ENCODE measurements at places on chromosomes 1 and 21.

DNA sequence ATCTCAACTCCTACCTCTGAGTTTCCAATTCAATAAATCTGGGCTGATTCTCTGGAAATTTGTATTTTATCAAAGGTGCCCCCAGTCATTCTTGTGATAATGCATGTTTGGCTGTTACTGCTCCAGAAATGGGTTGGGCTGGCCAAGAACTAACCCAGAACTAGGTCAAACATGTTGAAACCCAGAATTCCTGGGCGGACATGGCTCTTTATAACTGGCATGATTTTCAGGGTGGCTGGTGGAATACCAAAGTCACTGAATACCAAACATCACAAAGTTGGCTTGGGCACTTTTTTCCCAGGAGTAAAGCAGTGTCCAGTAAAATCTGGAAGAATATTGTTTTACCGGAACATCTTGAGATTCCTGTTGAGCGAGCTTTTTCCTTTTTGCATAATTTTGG, 89.4 kb upstream of the S1PR1 start:
- DNase-seq, result no peak

DNA sequence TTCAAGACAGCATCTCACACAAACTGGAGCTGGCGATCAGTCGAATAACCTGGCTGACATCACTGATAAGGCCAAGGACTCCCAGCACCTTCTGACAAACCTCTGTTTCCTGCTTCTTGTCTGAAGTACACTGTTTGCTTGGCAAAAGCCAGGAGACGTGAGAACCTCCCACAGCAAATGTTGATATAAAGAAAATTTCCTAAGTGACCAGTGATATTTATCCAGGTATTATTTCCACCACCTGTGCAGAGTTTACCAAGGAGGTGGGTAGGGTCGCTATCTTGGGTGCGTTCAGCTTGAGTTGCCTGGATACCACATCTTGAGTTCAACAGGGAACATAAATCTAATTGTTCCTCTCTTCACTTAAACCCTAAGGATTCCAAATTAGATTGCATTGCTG, 72.9 kb downstream of the SETD4 start:
- no peak for DNase-seq

GRCh38 chr1:1452882-1453281, 3.4 kb downstream of the ATAD3C start:
- DNase-seq, result no peak

GRCh38 chr1:212678456-212679410, 20.9 kb downstream of the BATF3 start:
- DNase-seq, result no peak

GRCh38 chr1:244022311-244022710, 28.8 kb upstream of the ZBTB18 start:
- DNase-seq, result no peak
